ELR (cell line): ENCODE measurements at places on chromosomes 3 and 15.

- no peak for DNase-seq
Observed at GRCh38 chr3:71776538-71776937, 8.4 kb downstream of the PROK2 start.

DNA sequence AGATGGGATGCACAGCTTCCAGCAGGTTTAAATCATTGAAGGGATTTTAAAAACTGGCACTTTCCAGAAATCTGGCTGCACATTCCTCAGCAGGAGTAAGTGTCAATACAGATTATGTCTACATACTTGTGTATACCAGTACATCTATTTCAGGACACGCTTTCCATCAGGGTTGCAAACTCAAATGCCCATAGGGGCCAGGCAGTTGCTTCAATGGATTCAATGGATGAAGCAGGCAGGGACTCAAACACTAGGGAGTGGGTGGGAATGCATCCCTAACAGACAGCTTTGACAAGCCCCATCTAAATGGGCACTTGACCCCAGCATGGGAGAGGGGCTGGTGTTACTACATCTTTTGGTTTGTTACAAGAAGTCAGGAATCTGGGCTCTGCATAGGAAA, 136.8 kb downstream of the FOXP1 start:
- no peak for DNase-seq

DNA sequence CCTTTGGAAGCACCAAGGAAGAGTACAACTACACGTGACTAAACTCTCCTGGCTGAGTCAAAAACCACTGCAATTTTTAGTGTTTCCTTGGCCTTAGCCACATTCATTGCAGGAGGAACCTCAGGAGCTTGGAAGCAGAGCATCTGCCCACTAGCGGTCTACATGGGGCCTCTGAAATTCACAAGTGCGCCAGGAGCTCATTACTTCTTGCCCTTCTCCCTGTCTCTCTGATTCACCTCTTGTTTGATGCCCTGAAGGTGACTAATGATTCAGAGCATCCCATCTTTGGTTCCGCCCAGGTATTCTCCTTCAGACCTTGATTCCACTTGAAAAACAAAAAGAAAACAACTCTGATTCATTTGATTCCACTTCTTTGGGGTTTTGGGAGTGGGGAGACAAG, 201.1 kb upstream of the LPP start:
- no peak for DNase-seq

GRCh38 chr15:61621146-61621545, 392.0 kb upstream of the RORA start:
- DNase-seq = peak; percentile 6

DNA sequence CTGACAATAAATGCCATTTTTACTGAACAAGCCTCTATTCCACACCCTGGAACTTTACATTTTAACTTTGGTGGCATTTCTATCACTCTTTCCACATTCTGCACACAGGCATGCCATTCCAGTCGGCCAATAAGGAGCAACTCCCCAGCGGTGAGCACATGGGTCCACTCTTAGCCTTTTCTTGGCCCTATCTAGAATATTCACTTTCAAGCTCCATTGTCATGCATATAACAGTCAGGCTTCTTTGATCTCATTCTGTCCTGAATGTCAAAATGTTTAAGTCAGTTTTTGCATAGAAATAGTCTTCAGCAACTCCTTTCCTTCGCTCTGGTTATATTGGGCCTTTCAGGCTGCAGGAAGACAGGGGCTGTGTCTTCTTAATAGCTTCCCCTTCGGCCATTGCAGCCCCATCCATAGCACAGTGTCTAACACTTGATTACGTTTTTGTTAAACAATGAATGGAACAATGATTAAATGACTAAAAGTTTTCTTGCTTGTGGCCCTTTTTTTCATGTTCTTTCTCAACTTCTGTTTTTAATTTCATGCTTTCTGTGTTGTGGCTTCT, 427.3 kb downstream of the MFSD1 start:
- DNase-seq = no peak

GRCh38 chr3:140358686-140359085, 319.2 kb upstream of the TRIM42 start:
- DNase-seq = no peak

DNA sequence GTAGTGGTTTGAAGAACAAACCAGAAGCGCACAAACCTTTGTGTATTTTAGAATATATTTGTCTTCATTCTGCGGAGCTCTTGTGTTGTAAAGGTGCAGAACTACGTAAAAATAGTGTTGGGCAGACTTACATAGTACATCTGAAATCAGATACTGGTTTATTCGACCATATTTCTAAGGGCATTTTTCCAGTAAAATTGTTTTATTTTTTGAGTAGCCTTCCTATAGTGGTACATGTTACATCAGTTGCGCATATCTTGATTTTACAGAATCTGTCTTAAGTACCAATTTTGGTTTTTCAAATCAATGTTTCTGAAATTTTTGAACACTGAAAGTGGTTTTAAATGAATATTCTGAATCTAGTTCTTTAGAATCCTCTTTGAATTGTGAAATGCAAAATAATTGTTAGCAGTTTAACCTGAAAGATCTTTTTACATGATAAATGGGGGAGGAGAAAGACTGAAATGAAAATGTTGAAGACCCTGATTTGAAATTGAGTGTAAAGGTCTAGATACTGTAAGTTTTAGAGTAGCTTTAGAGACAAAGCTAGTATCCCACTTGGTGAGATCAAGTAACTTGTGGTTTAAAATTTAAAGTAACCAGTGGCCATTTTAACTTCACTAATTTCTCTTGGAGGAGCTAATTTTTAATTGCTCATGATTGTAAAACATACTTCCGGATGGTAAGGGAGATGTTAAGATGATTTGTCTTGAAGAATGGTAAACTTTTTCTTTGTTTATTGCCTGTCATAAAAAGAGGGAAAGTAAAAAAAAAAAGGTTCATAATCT, 15.5 kb upstream of the CHD2 start:
- DNase-seq = peak; percentile 41
